Stimulated activated CD8-positive, alpha-beta memory T cell treated with anti-CD3 and anti-CD28 coated beads, Interleukin-2, amount 100 ng/mL, for 48 hours (primary cell): ENCODE measurements at places on chromosomes 6 and 20.

GRCh38 chr20:44596876-44597275 is 14.5 kb downstream of the PKIG start:
- no peak for DNase-seq

GRCh38 chr6:109383438-109383940 is 1.2 kb upstream of the CD164 start:
- no peak for DNase-seq

DNA sequence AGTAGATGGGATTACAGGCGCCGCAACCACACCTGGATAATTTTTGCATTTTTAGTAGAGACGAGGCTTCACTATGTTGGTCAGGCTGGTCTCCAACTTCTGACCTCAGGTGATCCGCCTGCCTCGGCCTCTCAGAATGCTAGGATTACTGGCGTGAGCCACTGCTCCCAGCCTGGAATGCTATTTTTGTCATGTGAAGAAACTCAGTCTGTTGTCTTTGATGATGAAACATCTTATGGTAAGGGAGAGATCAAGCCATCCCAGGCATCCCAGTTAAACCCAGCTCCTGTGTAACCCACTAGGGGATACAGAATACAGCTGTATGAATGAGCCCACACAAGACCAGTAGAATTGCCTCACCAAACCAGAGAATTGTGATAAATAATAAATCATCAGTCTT is 83.6 kb upstream of the RBM24 start:
- DNase-seq = no peak

- DNase-seq = no peak
These were observed 71.4 kb downstream of the CEP57L1 start for GRCh38 chr6:109166673-109167072.

DNA sequence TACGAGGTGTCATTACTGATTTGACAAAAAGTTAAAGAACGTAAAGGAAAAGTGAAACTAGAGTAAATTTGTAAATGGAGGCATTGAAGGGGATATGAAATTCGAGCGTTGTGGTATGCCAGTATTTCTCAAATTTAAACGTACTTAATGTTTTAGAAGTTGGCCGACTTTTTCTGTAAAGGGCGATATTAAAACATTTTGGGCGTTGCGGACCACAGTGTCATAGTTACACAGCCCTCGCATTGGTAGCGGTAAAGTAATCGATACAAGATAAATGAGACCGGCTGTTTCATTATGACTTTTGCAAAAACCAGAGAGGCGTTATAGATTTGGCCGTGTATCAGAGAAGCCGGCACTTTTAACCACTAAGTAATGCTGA is 39.6 kb downstream of the OR2B2 start:
- DNase-seq = no peak

DNA sequence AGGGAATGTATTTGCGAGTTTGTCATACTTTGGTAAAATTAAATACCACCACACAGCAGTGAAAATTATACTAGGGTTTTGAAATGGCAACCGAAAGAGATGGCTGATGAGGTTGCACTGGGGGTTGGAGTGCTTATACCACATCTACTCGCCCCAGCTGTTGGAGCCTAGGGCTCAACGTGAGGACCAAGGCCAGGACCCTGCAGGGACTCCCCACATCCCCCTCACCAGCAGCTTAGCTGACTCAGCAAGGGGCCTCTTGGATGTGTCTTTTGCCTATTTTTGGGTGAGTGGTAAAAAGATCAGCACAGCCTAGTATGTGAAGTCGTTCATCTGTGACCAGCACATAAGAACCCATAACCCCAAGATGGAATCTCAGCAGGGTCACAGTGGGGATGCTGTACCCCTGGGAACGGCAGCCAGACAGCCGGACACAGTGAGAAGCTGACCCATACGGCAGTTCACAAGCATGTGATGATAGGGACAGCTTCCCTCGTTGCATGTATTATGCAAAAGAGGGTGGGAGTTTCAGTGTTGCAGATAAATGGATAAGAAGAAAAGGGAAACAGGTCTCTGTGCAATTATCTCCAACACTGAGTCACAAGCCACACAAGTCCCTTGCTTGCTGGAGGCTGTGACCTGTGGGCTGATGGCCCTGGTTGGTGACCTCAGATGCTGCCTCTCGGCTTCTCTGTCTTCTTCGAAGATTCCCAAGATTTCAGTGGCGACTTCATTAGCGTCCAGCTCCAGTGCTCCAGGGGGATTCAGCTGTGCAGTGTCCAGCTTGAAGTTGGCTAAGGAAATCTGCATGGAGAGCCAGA is 20.9 kb upstream of the SPO11 start:
- no peak for DNase-seq

GRCh38 chr6:164283574-164283973 is 869.1 kb downstream of the QKI start:
- DNase-seq = no peak

DNA sequence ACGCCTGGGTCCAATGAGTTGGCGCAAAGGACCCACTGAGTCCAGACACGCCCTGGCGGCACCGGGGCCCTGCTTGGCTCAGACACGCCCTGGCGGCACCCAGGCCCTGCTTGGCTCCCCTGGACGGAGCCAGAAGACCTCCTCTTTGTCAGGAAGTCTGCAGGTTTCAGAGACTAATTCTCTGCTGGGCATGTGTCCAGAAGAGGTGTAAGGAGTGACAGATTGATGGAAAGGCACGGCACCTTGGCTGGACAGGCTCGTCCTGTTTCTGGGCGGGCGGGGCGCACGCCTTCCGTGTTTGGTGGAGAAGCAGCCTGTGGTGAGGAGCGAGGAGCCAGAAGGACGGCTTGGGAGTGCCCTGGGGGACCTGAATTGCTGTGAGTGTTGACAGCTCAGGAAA is 23.1 kb upstream of the DACT2 start:
- no peak for DNase-seq

GRCh38 chr6:101070044-101070608 is 189.0 kb upstream of the ASCC3 start:
- DNase-seq = no peak

DNA sequence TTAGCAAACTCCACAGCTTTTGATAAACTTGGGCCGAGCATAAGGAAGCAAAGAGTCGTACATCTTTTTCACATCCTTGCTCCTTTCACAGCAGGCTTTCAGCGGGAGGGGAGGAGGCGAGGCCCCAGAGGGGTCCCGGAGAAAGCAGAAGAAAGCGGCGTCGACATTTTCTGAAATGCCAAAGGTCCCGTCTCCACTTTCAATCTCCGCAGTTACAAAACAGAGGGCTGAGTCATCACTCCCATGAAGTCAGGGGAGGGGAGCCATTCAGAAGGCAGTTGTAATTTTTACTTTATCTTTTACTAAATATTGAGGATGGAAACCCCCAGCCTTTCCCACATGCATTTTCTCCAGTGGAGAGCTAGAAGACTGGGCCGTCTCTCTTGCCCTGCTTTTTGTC is 174.2 kb upstream of the THBS2 start:
- DNase-seq = no peak

- no peak for DNase-seq
These were observed 97.3 kb upstream of the OPRM1 start for GRCh38 chr6:153941768-153942167.

GRCh38 chr20:3847429-3847940 is 851 bp downstream of the MAVS start:
- DNase-seq = no peak

- no peak for DNase-seq
These were observed 150.7 kb downstream of the DTNBP1 start for GRCh38 chr6:15512126-15512525.

GRCh38 chr6:84361372-84362192 is 134.1 kb upstream of the CEP162 start:
- no peak for DNase-seq

DNA sequence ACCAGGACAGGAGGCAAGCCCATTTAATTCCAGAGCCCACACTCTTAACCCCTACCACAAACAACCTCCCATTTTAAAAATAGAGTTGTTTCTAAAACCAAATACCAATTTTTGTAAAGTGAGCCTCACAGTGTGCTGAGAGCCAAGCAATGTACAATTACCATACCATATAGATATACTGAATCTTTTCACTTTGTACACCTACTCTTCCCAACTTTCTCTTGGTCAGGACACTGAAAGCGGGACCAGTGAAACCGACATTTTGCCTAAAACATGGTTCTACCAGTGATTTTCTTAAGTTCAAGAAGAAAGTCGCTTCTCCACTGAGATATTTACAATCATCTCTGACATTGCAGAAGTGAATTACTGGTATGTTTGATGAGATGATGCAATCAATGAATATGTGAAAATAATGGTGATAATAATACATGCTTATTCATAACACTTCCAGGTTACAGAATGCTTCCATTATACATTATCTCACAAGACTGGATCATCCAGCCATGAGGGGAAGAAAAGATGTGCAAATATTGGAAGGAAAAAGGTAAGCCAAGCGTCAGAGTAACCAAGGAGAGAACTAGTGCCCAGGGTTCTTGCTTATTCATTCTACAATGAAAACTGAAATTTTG is 74.1 kb downstream of the HIVEP2 start:
- no peak for DNase-seq

GRCh38 chr20:48155268-48155667 is 370.0 kb upstream of the SULF2 start:
- DNase-seq = no peak

GRCh38 chr20:20020908-20021307 is 3.7 kb downstream of the NAA20 start:
- no peak for DNase-seq

DNA sequence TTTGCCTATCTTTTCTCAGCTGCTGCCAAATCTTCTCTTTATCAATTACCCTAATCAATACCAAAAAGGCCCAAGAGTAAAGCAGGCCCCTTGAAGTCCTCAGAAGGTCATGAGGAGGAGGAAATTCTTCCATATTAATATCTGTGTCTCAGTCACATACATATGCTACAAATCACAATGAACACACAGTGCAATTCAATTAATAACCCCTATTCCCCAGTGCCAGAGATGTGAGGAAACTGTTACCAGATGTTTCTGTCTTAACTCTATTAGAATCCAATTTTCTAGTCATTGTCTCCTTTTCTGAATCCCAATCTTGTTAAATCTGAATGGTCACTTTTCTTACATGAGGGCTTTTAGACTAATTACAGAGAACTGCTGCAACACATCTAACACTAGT is 45.9 kb upstream of the SLC2A12 start:
- DNase-seq = no peak

GRCh38 chr20:41889126-41889843 is 271.1 kb upstream of the CHD6 start:
- DNase-seq = no peak

DNA sequence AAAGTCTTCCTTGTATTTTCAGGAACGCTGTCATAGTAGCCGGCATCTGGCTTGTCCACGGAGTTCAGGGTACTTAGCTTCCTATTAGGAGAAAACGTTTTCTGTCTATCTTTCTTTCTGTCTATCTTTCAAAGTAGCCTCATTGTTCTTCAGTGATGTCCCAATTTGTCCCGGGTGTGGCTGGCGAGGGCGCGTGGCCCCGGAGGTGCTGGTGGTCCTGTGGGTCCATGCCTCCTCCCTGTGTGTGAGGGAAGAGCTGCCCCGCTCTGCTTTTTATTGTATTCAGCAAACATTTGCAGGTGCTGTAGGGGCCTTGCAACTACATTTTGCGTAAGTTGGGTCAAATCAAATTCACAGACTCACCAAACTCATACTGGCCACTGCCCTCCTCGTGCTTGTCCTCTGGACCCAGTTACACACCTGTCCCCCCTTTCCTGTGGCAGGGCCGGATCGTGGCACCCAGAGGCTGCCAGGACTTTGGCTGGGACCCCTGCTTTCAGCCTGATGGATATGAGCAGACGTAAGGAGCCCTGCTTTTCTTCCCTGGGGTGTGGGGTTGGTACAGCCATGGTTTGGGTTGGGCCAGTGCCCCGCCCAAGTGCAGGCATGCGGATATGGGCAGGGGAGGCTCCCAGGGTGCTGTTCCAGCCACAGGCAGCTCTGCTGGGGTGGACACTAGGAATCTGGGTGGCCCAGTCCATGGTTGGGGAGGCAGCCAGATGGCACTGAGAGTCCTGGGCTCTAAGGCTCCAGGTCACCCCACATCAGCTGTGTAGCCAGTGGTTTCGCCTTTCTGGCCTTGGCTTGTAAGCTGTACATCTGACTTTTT is 12.3 kb downstream of the ITPA start:
- DNase-seq = no peak

GRCh38 chr20:8774412-8774811 is 294.5 kb upstream of the PLCB4 start:
- no peak for DNase-seq

- no peak for DNase-seq
These were observed 152.6 kb downstream of the DNAH8 start for GRCh38 chr6:38867726-38868125.

DNA sequence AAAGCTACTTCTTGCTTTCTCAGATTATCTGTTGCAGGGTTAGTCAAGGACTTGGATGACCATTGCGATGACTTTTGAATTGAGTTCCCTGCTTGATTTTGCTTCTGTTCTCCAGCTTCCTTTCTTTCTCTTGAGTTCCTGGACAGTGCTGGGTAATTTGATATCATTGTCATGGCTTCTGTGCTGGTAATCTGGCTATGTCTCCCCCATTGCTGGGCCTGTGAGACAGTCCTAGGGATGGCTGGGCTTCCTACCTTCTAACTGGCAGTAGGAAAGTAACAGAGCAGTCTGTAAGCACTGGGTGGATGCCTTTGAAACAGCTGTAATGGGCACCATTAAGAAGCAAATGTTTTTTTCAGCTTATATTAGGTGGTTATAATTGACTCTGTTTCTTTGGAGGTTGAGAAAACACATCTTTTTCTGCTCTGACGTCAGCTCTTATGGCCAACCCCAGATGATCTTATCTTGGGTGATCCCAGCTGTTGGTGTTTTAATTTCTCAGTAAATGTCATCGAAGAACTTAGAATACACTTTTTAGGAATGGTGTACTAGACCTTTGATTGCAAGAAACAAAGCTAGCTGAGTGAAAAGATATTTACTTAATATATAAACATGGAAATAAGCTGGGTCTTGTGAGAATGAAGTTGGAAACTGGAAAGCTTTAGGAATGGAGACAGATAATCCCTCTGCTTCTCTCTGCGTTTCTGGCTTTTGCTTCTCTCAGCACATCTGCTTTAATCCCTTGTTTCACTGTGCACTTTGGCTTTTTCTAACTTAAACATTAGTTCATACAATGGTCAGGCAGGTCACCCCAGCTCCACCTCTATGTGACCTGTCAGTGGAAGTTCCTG is 195.0 kb upstream of the MAN1A1 start:
- no peak for DNase-seq

- DNase-seq = no peak
These were observed 400.4 kb downstream of the BTBD3 start for GRCh38 chr20:12318043-12318442.
